CD4-positive, alpha-beta T cell treated with Interleukin-6 at 100 ng/mL for 8 hours (primary cell): ENCODE measurements at places on chromosomes 3 and 15.

GRCh38 chr3:67685499-67685898 is 31.1 kb upstream of the SUCLG2 start:
- peak; percentile 4 for DNase-seq

- DNase-seq = no peak
These were observed 40.6 kb downstream of the ILDR1 start for GRCh38 chr3:121981473-121981872.

DNA sequence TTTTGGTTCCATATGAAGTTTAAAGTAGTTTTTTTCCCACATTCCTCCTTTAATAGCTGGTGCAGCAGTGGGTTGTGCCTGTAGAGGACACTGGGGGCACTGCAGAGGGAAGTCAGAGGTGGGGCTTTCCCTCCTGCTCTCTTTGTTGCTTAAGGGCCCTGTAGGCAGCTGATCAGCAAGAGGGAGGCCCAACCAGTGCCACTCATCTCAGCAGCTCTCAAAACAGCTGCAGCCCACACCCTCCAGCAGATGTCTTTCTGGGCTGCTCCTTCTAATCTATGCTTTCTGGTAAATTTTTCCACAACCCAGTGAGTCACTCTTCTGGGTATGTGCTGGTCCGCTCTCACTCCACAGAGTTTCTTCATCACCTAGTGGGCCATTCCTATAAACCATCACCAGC is 263.8 kb downstream of the FEZF2 start:
- no peak for DNase-seq

DNA sequence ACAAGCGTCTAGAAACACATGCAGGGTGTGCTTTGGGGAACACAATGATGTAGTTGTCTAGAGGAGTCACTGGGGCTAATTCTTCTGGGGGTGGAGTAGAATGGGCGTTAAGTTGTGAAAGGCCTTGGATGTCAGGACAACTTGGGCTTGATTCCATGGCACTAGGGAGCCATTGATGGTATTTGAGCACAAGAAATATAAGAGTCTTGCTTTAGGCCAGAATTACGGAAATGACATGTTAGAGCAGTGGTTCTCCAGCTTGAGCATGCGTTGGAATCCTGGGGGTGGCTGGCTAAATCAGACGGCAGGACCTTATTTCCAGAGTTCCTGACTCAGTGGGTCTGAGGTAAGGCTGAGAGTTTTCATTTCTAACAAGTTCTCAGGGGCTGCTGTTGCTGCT is 29.2 kb upstream of the SMAD6 start:
- no peak for DNase-seq

- no peak for DNase-seq
These were observed 2.3 kb upstream of the INSYN1 start for GRCh38 chr15:73755481-73755880.

- no peak for DNase-seq
These were observed 35.9 kb upstream of the MYH15 start for GRCh38 chr3:108546247-108546646.

GRCh38 chr15:78509726-78510312 is 2.4 kb downstream of the HYKK start:
- DNase-seq = no peak

DNA sequence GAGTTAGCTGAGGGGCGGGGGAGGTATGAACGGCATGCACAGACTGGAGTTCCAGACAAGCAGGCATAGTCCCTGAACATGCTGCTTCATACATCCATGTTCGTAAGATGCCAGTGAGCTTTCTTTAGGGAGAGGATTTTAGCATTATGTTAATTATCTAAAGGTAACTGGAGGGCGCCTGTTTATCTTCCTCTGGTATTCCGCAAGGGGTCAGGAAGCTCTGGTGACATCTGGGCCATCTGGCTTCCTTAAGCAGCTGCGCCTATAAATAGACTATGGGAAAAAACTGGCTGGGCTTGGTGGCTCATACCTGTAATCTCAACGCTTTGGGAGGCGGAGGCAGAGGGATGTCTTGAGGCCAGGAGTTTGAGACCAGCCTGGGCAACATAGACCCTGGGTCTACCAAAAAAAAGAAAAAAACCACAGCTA is 1.5 kb upstream of the FBXO22 start:
- DNase-seq = no peak

GRCh38 chr3:45712434-45713110 is 23.4 kb downstream of the SACM1L start:
- no peak for DNase-seq

DNA sequence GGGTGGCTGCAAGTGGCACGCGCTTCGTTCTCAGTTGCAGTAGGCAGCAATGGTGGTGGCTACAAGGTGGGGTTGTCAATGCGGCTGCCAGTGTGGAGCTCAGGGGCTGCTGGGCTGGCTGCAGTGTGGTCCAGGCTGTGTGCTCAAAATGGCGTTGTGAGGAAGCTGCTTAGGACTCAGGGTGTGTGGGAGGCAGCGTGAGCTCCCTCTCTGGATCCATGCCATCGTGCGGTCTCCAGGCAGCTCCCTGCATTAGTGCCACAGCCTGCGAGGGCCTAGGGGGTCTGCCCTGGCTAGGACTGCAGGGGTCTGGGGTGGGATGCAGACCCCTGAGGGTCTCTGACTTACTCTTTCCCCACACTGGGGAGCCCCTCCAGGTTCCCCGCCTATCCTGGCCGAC is 397.2 kb downstream of the OCA2 start:
- no peak for DNase-seq

GRCh38 chr3:108099679-108100428 is 9.0 kb upstream of the CD47 start:
- DNase-seq = no peak

GRCh38 chr3:148074946-148075345 is 622.8 kb upstream of the AGTR1 start:
- no peak for DNase-seq

GRCh38 chr3:48535578-48535977 is 21.0 kb downstream of the PFKFB4 start:
- DNase-seq = no peak

DNA sequence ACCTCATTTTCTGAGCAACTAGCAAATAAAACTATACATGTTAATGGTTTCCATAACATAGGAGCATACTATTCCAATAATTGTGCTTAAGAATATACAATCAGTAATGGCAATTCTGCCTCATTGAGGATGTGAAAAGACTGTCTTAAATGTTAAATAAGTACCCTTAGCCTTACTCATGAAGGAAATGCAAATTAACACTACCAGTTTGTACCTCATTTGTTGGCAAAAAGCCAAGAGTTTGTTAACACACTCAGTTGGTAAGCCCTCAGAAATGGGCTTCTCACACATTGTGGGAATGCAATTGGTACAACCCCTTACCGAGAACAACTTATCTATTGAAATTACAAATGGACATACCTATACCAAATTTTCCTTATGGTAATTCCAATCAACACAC is 9.2 kb upstream of the STT3B start:
- DNase-seq = no peak

GRCh38 chr3:37704064-37704463 is 157.6 kb upstream of the CTDSPL start:
- no peak for DNase-seq

- no peak for DNase-seq
These were observed 5.2 kb upstream of the TMEM40 start for GRCh38 chr3:12764171-12764776.

- DNase-seq = no peak
These were observed 83.4 kb downstream of the MESD start for GRCh38 chr15:80906159-80906766.

DNA sequence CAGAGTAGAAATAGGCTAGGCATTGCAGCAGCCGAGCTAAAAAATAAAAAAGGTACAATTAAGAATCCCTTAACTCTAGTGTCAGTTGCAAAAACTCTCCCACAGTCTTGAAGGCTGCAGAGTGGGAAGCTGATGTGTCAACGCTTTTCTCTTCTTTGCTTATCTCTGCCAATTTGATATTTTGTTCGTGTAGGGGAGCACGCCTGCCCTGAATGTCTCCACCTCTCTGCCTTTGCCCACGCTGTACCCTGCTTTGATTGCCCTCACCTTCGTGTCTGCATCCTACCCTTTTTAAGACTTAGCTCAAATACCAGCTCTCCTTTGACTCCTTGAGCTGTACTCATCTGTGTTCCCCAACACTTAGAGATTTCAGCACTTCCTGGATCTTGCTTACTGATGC is 155.4 kb upstream of the CADPS start:
- DNase-seq = no peak

DNA sequence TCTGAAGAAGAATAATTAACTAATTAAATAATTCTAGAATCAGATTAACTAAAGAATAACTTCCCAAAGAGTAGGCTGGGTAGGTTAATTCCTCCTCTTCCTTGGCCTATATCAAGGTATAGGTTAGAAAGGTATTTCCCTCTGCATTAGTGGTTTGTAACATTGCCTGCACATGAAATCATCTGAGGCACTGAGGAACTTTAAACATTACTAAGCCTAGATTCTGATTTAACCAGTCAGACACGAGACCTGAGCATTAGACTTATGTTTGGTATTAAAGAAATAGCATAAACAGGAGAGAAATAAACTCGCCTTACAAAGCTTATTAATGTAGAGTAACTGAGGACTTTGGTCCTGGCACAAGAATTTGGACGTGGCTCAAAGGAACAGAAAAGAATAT is 84.2 kb downstream of the FGF7 start:
- DNase-seq = no peak

- DNase-seq = no peak
These were observed 256.3 kb upstream of the EOMES start for GRCh38 chr3:27978440-27978839.

- DNase-seq = no peak
These were observed 313.7 kb upstream of the COL8A1 start for GRCh38 chr3:99324636-99325203.

GRCh38 chr3:130606336-130606735 is 89.4 kb downstream of the COL6A6 start:
- DNase-seq = no peak

- no peak for DNase-seq
These were observed 1.4 kb upstream of the MAGEL2 start for GRCh38 chr15:23648920-23649515.

- no peak for DNase-seq
These were observed 203.9 kb downstream of the PTPRG start for GRCh38 chr3:61765157-61765876.

DNA sequence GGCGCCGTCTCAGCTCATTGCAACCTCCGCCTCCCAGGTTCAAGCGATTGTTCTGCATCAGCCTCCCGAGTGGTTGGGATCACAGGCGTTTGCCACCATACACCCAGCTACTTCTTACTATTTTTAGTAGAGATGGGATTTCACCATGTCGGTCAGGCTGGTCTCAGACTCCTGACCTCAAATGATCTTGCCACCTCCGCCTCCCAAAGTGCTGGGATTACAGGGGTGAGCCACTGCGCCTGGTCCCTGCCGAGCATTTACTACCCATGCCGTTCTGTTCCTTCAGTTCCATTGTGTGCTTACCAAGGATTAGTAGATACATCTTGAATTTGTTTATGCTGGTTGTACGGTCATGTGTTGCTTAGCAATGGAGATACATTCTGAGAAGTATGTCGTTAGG is 10.3 kb downstream of the CHD2 start:
- DNase-seq = no peak

GRCh38 chr3:64379221-64379620 is 154.0 kb upstream of the PRICKLE2 start:
- DNase-seq = no peak

DNA sequence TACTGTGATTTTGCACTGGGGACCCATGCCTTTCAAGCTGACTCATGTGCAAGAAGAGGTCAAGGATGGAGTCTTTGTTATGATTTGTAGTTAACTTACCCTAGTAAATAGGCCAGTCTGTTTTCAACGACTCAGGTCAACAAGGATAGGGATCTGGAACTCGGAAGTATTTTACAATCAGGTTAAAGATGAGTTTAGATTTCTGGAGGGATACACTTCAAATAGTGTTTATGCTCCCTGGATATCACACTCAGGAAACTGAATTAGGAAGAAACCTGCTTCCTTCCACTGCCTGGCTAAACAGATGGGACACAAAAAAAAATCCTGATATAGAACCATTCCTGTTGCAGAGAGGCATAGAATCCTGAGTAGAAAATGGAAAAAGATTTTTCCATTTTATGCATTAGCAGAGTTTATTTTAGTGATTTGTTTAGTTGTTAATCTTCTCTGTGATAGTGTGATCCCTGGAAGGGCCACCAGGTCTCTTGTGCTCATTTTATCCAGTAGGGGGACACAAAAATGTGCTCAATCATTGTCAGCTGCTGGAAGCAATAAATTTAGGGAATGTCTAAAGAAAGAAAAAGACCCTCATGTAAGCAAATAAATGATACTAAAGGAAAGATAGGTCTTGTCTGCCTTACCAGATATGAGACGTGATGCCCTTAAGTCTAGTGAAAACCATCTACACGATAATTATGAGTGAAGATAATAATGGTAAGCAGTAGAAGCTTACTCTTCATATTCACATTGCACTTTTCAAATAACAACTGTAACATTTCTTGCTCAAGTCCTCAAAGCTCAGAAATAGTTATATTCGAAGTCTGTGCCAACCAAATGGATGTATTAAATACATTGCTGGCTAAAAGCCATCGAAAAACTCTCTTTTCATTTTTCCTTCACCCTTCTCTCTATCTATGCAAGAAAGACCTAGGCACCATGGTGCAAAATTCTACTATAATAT is 452.1 kb upstream of the KCNMB2 start:
- DNase-seq = no peak

- DNase-seq = no peak
These were observed at the start of gene ARNT2 for GRCh38 chr15:80404057-80404760. TSS of gene ARNT2 (plus strand) at chr15:80404382. CDS start at chr15:80404516, 134 bp downstream.

DNA sequence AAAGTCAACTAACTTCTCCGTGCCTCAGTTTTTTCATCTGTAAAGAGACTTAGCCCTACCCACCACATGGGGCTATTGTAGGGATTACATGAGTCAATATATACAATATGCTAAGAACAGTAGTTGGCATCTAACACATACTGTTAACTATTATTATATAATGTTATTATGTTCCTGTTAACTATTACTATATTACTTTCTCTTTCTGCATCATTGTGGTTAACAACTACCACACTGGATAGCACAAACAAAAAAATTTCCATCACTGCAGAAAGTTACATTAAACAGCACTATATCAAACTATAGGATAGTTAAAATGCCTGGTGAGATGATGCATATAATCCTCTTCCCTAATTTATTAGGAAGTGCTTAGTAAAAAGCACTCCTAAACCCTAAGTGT is 23.7 kb downstream of the STAG1 start:
- no peak for DNase-seq

DNA sequence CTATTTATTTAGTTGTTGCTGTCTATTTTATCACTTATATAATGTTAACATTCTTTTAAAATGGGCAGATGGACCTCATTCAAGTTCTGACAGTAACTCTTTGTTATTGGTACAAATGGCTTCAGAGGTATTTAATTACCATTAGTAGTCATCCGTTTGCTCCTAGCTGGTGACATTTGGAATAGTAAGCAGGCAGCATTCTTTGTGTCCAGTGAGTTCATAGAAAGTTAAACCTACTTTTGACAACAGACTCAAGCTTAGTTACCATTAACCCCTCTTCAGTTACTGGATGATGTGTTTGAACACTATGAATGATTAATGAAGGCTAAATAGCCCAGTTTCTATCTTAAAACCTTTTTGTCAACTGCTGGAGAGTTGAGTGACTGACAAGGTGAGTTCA is 500.7 kb upstream of the ATP11B start:
- DNase-seq = no peak

- DNase-seq = no peak
These were observed 516.1 kb upstream of the NAALADL2 start for GRCh38 chr3:174342941-174343501.

- no peak for DNase-seq
These were observed 422.1 kb downstream of the GRM7 start for GRCh38 chr3:7282988-7283387.

GRCh38 chr3:100254168-100254777 is 6.5 kb upstream of the TBC1D23 start:
- DNase-seq = peak; percentile 31
